BE2C (cell line): ENCODE measurements at places on chromosomes 13 and 19.

DNA sequence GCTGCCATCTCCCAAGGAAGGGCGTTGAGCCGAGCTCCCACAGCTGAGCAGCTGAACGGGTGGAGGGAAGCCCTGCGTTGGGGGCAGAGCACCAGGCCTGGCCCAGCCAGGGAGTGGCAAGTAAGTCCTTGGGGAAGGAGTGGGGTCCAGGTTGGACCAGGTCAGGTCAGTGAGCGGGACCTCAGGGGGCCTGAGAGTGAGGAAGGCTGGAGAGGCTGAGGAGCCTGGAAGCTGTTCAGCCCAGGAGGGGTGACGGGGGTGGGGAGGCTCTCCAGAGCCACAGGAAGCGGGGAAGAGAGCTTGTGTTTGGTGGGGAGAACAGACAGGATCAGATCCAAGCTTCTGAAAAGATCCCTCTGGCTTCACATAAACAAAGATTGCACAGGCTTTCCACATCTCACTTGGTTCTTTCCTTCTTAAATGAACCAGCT is 55.4 kb upstream of the ATP12A start:
- DNase-seq = no peak

DNA sequence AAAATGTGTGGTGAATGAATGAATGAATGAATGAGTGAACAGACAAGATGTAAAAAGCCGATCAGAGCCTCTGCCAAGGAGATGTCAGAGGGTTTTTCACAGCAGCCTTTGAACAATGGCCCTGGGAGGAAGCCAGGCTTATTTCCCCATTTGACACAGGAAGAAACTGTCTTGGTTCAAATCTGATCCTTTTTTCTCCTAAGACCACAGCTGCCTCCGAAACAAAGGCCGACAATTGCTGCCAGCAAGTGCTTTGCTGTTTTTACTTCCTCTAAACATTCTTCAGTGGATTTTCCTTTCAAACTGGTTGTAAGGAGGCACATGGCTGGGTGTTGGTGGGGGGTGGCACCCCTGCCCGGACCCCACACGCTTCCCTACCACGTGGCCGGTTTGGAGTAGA is 44.2 kb upstream of the HOMER3 start:
- DNase-seq = no peak

DNA sequence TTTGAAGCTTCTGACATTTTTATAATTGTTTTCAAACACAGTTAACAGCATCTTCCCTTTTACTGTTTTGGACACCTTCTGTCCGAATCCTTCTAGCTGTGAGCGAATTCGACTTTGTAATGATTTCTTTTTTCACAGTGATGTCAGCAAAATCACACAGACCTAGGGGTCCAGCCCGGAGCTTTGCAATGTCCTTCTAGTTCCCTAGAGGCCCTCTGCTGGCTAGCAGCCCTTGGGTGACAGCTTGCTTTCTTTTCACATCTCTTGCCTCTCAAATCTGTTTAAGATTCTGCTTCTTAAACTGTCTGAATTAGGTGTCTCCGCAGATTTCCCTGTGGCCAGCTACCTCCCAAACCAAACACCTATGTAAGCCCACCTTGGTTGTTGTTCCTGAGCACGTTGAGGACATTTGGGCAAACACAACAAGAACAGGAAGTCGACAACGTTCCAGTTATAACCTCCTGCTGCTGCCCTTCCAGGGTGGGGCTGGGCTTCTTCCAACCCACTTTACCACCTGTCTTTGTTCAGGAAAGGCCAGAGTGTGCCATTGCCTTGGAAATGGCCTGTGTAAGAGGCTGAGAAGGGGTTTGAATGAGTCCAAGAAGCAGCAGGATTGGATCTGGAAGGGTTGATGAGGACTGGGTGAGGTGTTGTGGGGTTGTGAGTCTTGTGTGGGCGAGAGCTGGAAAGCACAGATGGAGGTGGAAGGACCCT is 123.1 kb downstream of the ATP8A2 start:
- no peak for DNase-seq

DNA sequence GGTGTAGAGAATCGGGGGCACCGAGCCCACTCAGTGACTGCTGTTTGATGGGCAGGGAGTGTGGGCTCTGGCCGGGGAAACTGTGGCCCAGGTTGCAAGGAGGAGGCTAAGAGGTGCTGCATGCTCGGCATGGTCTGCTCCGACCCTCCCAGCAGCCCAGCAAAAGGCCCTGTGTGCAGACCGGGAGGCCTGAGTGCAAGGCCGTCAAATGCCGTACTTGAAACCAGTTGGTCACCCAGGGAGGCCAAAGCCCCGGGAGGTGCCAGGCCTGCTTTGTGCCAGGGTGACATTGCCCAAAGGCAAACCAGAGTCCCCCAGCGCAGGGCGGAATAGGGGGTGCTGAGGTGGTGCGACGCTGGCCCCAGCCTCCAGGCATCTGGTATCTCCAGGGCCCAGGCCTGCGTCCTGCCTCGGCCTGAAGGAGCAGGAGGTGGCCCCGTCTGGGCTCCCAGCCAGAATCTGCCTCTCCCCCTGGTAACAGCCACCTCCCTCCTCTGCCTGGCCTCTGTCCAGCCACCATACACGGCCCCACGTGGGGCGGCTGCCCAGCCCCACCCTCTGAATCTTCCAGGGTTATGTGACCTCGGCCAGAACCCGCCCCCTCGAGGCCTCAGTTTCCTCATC is 4.0 kb downstream of the PIK3R2 start:
- DNase-seq = peak; percentile 98

- DNase-seq = no peak
These were observed 129.5 kb upstream of the MCF2L start for GRCh38 chr13:112839356-112840105.

- peak; percentile 73 for DNase-seq
These were observed 4.0 kb upstream of the DPF1 start for GRCh38 chr19:38228005-38228377.

GRCh38 chr13:77865622-77866021 is 53.0 kb downstream of the EDNRB start:
- DNase-seq = no peak

DNA sequence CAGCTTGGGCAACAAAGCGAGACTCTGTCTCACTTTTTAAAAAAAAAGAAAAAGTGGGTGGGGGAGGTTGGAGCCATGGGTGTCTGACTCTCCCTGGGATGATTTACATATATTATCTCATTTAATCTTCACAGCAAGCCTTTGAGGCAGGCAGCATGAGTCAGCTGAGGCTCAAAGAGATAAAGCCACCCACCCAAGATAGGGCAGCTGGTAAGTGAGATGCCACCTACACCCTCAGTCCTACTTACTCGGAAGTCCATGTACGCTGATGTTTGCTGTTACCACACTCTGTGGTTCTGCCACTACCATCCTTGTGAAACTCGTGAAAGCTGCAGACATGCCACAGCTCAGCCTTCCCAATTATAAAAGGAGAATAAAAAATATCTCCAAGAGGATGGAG is 142.0 kb upstream of the TSHZ3 start:
- no peak for DNase-seq
